ENCODE measurements at places on chromosomes 6 and 20.

DNA sequence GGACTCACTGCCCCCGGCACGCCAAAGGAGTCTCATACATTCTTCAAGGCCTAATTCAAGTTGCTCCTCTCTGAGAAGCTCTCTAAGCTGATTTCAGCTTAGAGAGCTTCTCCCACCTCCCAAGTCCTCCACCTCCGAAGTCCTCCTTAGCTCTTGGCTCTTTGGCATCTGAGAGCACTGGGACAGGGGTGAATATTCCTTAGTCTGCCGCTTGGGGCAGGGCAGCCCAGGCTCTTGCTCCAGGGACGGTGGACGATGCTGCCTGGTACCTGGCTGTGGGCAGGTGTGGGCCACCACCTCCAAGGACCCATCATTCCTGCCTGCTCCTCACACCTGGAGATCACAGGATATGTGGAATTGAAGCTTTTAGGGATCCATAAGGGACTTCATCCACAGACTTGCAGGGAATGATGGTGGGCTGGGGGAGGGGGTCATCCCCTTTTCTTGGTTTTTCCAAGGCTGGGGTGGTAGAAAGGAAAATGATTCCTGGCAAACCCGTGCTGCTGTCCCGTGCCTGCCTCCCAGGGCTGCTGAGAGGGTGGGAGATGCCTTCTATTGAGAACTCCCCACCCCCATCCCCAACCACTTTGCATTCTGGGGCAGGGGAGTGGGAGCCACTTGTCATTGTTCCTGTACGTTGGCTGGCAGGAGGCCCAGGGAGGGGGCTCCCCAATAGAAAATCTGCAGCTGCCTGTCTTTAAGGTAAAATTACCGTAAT lies 57.4 kb downstream of the ARHGAP40 start:
- DNase-seq = no peak

GRCh38 chr6:13349811-13350506 lies 21.6 kb upstream of the TBC1D7 start:
- DNase-seq = no peak

- DNase-seq = no peak
These were observed 252.3 kb upstream of the FOXQ1 start for GRCh38 chr6:1059596-1059995.

DNA sequence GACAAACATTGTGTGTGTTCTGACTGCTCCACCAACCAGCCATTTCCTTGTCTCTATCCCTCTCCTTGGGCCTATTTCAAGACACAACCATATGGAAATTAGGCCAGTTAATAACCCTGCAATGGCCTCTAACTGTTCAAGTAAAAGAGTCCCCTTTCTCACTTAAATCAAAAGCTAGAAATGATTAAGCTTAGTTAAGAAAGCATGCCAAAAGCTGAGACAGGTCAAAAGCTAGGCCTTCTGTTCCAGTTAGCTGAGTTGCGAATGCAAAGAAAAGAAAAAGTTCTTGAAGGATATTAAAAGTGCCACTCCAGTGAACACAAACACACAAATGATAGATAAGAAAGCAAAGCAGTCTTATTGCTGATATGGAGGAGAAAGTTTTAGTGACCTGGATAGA lies 22.5 kb downstream of the SERINC1 start:
- no peak for DNase-seq

DNA sequence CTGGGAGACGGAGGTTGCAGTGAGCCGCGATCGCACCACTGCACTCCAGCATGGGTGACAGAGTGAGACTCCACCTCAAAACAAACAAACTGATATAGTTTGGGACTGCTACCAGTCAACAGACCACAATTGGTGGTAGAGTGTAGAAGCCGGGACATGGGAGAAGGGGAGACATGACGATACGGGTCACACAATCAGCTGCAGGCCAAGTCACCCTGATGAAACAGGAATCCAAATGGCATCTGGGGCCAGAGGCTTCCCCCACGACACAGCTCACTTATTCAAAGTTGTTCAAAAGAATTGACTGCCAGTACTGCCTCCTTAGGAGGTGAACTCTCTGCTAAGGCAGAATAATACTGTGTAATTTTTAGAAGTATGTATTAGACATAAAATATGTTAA lies 27.5 kb downstream of the AMD1 start:
- DNase-seq = no peak

DNA sequence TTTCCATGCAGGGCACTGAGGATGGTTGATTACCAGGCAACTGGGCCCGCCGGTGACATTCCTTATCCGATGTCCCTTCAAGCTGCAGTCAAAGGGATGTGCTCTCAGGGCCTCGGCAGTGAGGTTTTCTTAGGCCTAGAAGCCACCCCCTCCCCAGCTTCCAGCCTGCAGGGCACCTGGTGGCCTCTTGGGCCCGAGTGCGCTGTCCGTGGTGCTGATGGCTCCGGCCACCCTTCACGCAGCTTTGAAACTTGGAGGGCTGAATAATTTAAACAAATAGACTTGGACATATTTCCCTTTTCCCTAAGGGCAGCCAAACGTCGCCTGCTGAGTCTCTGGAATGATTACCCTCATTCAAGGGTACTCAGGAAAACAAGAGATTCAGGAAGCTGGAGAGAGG lies 8.9 kb upstream of the MLN start:
- no peak for DNase-seq
